Smooth muscle cell of the pulmonary artery (primary cell): ENCODE measurements at places on chromosomes 6 and 20. TPM values are rescaled to one million over a fixed set of nuclear protein-coding genes. Genes with fewer than 3 reads are reported as not detected.

The MUCL3 gene
- total RNA-seq = not detected in 2 replicates

The SYNCRIP gene
- 59.2 and 61.3 TPM in 2 replicates for total RNA-seq

The LRRC73 gene
- total RNA-seq = 0.78 and 1.4 TPM in 2 replicates

The SLC22A2 gene
- 0.07 and 1.7 TPM in 2 replicates for total RNA-seq

The ID1 gene
- 54.3 and 178 TPM in 2 replicates for total RNA-seq

The FAM217A gene
- not detected in 2 replicates for total RNA-seq

The GMEB2 gene
- 11.6 and 12.7 TPM in 2 replicates for total RNA-seq
